SHP77 treated with DMSO at 0.1 percent for 48 hours (cell line): ENCODE measurements at places on chromosomes 2 and 18.
A peak's percentile ranks its signal among the peaks of the same experiment; 100 is the strongest.

DNA sequence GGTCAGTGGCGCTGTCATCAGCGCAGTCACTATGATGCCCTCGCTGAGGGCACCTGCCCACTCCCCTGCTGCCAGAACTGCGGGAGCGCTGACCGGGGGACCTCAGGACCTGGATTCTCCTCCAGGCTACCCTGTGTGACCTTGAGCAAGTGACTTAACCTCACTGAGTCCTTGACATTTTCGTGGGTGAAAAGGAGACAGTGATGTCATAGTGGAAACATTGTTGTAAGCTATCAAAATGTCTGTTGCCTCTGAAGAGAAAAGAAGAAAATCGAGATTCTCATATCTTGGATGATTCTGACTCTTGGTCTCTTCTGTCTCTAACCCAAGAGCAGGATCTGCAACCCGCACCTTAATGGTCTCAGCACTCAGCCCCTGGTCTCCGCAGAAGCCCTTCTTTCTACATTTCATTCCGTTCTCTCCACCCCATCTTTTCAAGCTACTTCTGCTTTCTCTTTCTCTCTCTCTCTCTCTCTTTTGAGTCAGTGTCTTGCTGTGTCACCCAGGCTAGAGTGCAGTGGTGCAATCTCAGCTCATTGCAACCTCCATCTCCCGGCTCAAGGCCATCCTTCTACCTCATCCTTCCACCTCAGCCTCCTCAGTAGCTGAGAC lies 978 bp upstream of the TUBA4A start:
- no peak for DNase-seq

DNA sequence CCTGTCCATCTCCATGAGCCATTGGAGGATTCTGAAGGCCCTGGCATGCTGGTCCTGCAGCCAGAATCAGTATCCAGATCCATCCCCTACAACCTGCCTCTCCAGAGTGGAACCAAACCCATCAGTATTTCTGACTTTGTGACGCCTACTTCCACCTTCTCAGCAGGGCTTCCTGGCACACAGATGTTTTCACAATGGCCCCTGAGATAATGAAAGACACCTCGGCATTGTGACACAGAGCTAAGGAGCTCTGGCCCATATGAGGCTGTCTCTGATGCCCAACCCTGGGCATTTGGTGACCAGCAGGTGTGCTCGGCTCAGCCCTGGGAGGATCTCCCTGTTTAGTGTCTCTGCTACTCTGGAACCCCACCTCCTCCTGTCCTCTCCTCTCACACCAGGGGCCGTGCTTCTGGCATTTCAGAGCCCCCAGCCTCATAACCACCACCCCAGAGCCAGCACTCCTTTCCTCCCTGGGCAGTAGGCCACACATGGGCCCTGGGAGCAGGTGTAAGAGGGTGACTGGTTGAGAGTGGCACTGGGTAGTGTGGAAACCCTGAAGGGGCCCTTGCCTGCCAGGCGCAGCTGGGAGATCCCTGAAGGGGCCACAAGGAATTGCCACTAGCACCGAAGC lies 38.2 kb downstream of the FOSL2 start:
- no peak for DNase-seq

DNA sequence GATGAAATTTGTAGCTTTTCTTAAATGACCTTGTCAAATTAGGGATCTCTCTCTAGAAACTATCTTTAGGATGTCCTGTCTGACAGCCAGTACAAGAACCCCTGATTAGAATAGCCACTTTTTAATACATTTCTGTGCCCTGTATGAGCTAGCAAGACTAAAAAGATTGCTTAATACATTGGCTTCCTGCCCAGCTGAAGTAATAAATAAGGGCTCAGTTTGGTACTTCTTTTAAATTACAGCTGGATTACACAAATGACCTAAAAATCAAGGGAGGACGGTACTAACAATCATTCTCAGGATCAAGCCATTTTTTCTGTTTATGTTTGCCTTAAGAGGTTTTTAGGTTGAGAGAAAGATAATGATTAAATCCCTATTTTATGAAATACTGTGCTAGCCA lies 11.6 kb upstream of the OLA1 start:
- no peak for DNase-seq

GRCh38 chr2:116948258-116948657 lies 866.2 kb upstream of the DDX18 start:
- DNase-seq: no peak

GRCh38 chr18:27860701-27861107 lies 316.2 kb downstream of the CDH2 start:
- DNase-seq: peak; percentile 66

GRCh38 chr18:2823202-2823601 lies 23.6 kb upstream of the EMILIN2 start:
- DNase-seq: no peak
